Fibroblast of villous mesenchyme (primary cell): ENCODE measurements at places on chromosomes 3 and 15.
A peak's percentile ranks its signal among the peaks of the same experiment; 100 is the strongest.

DNA sequence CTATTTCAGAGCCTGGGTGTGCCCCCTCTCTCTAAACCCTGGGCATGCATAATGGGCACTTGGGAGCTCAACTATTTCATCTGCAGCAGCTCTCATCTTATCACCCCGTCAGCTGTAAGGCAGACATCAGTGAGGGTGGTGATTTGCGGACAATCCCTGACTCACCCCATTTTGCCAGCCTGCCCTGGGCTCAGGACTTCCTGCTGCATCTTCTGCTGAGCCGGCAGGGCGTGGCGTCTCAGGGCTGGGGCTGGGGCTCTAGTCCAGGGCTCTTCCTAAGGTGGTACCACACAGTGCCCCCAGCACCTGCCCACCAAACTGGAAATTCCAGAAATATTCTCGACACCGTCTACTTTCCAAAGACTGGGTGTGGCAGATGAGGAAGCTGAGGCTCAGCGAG lies 925 bp upstream of the PSTPIP1 start:
- peak; percentile 18 for DNase-seq

DNA sequence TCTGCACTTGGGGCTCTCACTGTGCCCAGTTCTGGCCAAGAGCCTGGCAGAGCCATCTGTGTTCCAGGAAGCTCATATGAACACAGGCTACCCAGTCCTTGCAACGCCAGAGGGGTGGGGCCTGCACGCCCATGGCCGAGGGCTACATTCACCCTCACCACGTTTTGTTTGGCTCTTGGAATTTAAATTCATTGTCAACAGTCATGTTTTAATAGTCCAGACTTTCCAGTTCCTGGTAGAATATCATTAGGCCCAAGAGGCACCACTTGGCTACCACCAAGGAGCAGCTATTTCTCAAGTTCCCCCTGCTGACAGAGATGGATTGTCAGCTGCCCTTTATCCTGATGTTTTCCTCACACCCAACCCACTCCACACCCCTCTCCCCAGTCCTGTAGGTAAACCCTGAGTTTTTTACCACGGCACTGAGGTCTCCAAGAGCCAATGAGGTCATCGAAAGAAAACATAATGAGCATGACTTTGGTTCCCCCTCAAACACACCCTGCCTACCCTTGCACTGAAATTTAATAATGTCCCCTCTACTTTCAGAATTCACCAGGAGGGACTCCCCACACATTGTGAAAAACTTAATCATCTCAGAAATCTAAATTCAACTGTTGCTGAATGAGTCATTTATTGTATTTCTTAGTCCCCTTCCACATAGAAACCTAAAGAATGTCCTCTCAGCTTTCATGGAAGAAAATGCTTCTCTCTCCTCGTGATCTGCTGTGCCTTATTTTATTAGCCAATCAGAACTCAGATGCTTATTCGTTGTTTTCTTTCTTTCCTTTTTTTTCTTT lies 125.1 kb downstream of the SHQ1 start:
- peak; percentile 65 for DNase-seq

- no peak for DNase-seq
Measured at GRCh38 chr3:111621535-111621934, 26.4 kb upstream of the ZBED2 start.

- no peak for DNase-seq
Measured at GRCh38 chr15:38076786-38077185, 142.3 kb downstream of the TMCO5A start.

GRCh38 chr15:48602358-48603122 lies 43.0 kb downstream of the FBN1 start:
- DNase-seq, result peak; percentile 64

- DNase-seq, result peak; percentile 30
Measured at GRCh38 chr15:65055201-65055870, 10.1 kb downstream of the SLC51B start.
